ENCODE measurements at places on chromosomes 11 and 22. TPM values are rescaled to one million over a fixed set of nuclear protein-coding genes. Genes with fewer than 3 reads are reported as not detected.
A peak's percentile ranks its signal among the peaks of the same experiment; 100 is the strongest.

GRCh38 chr11:83033972-83034672, 37.6 kb downstream of the RAB30 start:
- DNase-seq = peak; percentile 49

- no peak for DNase-seq
Measured at GRCh38 chr11:3006505-3007260, 14.6 kb upstream of the NAP1L4 start.

DNA sequence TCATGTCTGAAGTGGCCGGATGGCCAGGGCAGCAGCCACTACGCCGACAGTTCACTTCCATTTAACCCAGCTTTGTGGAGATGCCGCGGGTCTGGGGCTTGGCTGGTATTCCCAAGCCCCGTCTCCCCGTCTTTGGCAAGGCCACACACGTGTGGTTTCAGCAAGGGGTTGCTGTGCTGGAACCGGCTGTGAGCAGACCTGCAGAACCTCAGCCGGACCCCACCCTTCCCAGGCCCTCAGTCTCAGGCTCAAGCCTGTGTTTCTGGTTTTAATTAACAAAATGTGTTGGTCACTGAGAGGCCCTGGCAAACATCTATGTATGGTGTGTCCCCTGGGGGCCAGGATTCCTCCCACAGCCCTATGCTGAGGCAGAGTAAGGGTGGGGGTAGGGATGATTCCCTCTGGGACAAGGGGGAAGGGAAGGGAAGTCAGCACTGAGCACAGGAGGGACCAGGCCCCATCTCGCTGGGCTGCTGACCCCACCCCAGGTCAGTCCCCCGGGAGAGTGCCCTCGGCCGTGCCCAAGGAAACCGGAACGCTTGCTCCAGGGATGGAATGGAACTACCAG, 9.3 kb downstream of the OSBPL5 start:
- DNase-seq = no peak

GRCh38 chr22:27086080-27087044, 429.0 kb downstream of the MIAT start:
- DNase-seq = no peak

The C2CD2L gene
- 9.3 TPM for polyA plus RNA-seq

GRCh38 chr11:115561116-115561515, 56.9 kb upstream of the CADM1 start:
- DNase-seq = no peak

- DNase-seq = peak; percentile 69
Measured at GRCh38 chr11:23233075-23233474, 372.8 kb upstream of the CCDC179 start.

The ZNF280B gene
- polyA plus RNA-seq = 3.8 TPM

The CASP5 gene
- 0.44 TPM for polyA plus RNA-seq

DNA sequence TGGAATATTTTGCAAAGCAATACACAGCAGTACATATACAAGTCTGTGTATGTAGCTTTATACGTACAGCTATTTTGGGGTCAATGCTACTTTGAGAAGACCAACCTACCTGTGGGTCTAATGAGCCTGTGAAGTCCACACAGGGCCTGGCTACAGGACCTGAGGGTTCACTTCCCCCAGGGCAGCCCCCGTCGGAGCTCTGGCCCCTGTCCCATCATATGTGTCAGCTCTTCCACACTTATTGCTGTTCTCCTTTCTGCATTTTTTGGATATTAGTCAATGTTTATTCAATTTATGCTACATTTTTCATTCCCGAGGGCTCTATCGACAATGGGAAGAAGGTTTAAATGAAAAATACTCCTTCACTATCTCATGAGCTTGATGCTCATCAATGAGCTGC, 1473.6 kb downstream of the BRD1 start:
- DNase-seq = no peak

GRCh38 chr22:50490531-50491308, 4.1 kb downstream of the MIOX start:
- no peak for DNase-seq

DNA sequence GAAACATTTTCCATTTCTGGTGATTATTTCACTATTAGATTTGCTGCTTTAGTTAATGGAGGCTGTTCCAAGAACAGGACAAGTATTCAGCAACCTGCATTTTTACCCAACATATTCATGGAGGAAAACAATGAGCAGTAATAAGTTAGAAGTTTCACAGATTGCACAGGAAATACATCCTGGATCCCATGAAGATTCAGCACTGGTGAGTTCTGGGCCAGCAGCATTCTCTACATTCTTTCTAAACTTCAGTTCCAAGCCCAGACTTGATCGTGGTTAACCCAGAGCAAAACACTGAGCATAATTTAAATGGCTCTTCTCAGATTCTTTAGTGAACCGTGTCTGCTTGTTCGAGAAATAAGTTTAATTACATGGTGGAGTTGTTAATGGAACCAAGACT, 3.8 kb downstream of the FJX1 start:
- DNase-seq = no peak

The RAB3IL1 gene
- 20.2 TPM for polyA plus RNA-seq

DNA sequence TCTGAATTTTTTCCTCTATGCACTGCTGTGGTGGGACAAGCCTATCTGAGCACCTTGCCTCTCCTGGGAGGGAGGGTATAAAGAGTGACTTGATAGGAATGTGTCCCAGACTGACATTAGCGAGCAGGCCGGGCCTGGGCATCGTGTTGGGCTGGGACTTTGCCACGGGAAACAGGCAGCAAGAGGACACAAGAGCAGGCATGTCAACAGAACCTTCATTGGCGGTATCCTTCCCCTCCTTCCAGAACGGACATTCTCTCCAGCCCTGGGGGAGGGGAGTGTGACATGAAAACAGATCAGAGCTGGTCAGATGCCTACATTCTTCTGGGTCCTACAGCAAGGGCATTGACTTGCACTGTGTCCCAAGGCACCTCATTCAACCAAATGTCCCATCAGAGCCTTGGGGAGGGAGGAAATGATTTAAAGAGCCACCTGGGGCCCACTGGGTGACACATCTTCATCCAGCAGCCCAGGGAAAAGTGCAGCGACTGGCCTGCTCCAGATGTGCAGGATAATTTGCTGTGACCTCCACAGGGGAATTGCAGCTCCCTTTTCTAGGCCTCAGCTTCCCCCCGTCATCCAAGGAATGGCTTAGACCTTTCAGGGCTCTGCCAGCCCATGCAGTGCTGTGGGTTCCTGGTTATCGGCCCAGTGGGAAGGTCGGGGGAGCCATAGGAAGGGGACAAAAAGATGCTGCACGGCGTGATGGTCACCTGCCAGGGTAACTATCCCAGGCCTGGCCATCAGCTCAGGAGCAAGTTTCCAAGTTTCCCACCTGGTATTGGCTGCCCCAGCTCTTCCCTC, 21.8 kb upstream of the UVRAG start:
- no peak for DNase-seq

DNA sequence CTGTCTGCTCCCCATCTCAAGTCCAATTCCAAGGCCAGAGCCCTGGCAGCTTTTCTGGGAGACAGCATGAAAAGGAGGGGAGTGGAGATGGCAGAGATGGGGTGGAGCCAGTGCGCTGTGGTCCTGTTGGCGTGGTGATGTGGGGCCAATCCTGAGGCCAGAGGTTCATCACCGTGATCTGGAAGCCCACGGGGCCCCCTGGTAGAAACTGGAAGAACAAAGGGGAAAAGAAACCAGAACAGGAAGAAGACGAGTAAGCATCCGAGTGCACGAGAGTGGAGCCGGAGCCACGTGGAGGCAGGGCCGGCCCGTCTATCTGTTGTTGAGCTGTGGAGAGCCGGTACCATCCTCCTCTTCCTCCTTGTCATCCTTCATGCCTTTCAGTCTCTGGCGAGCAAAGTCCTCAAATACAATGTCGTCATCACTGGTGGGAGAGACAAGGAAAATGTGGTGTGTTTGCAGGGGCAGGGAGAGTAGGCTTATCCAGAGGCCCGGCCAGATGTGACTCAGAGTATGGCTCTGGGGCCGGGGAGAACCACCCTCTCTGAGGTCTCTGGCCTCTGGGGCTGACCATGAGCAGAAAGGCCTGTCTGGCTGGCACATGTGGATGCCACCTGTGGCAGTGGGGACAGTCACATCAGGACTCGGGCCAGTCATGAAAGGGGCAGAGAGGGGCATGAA, 25.4 kb downstream of the TPBGL start:
- no peak for DNase-seq

GRCh38 chr11:34344768-34345539, 12.9 kb downstream of the ABTB2 start:
- DNase-seq = no peak

GRCh38 chr11:69385144-69385820, 91.3 kb downstream of the MYEOV start:
- no peak for DNase-seq

GRCh38 chr11:76176463-76176862, 29.8 kb downstream of the WNT11 start:
- no peak for DNase-seq

GRCh38 chr11:65315204-65315865, 669 bp downstream of the CDC42EP2 start:
- peak; percentile 88 for DNase-seq

GRCh38 chr22:35231585-35232084, 25.7 kb upstream of the HMGXB4 start:
- peak; percentile 23 for DNase-seq

GRCh38 chr22:39475337-39475736, 18.5 kb downstream of the MGAT3 start:
- no peak for DNase-seq

The TMPRSS5 gene
- polyA plus RNA-seq = 0.99 TPM

The KRTAP5-7 gene
- polyA plus RNA-seq = 0.13 TPM

- DNase-seq = no peak
Measured at GRCh38 chr22:26554956-26555355, 35.0 kb downstream of the TPST2 start.

DNA sequence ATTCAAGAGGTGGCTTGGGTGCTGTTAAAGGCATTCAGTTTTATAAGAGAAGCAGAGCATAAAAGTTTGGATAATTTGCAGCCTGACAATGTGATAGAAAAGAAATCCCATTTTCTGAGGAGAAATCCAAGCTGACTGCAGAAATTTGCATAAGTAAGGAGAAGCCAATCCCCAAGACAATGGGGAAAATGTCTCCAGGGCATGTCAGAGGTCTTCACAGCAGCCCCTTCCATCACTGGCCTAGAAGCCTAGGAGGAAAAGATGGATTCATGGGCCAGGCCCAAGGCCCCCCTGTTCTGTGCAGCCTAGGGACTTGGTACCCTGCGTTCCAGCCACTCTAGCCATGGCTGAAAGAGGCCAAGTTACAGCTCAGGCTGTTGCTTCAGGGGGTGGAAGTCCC, 207.3 kb downstream of the METTL15 start:
- no peak for DNase-seq

The RFPL1 gene
- polyA plus RNA-seq = not detected

The SLC22A8 gene
- not detected for polyA plus RNA-seq

- DNase-seq = no peak
Measured at GRCh38 chr11:78808923-78809322, 234.3 kb upstream of the NARS2 start.

The CCDC73 gene
- 0.16 TPM for polyA plus RNA-seq

The KRTAP5-10 gene
- polyA plus RNA-seq = 0.21 TPM

DNA sequence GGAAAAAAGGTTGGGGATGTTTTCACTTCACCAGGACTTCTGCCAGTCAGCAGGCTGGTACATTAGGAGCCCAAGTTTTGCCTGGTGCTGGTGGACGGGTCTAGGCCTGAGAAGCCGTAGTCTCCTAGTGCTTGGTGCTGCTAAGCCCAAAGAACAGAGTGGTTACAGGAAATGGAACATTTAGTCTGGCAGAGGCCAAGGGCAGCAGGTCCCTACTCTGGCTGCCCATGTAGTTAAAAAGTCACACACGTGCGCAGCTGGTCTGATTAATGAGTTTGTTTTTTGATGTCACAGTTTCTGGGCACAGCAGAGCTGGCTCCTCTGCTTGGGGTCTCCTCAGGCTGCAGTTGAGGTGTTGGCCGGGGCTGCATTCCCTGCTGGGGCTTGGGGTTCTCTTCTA, 20.6 kb downstream of the BCR start:
- DNase-seq = no peak

GRCh38 chr11:117201658-117202305, 2.6 kb downstream of the TAGLN start:
- DNase-seq = no peak

The JAM3 gene
- 74.2 TPM for polyA plus RNA-seq

GRCh38 chr11:64577202-64577601, 13.8 kb upstream of the SLC22A12 start:
- DNase-seq = no peak

DNA sequence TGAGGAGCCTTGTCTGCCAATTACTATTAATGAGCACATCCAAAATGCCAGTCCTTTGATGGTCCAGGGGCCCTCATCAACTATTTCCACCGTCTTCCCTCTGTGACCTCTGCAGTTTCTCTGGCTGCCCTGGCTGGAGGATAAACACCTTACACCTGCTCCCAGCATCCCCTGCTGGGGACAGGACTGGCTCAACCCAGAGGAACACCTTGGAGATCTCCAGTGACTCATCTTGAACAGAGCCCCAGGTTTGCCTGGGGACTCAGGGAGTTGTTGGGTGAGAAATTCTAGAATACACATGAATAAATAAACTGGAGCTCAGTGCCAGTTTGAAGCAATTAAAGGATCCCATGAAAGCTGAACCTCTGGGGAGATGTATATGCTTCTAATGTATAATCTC, 24.0 kb upstream of the ELF5 start:
- no peak for DNase-seq

The TSGA10IP gene
- polyA plus RNA-seq = 0.62 TPM

DNA sequence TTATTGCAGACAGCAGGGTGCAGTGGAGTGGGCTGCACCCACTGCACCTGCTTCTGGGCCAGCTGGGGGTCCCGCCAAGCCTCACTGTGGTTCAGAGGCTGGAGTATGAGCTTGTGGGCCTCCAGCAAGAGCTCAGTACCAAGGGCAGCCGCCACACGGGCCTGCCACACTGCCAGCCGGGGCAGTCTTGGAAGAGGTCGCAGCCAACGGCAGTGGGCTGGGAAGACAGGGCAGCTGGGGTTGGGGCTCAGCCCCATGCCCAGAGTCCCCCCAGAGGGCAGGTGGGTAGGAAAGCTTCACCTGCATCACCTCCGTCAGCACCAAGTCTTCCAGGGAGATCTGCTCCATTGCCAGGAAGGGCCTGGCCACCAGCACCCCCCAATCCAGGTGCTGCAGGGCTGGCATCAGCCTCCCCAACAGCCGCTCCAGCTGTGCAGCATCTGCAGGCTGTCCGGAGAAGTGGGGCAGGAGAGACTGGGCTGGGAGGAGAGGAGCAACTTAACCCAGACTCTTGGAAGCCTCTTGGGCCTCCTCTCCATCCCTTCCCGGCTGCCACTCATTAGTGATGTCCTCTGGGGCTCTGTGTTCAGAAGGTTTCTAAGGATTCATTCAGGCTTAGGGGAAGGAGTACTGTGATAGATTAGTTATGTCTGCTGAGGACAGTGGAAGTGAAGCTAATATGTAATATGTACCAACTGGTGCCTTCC, 1.1 kb upstream of the GSTT4 start:
- DNase-seq = no peak

GRCh38 chr11:118917481-118918127, 8.1 kb downstream of the BCL9L start:
- no peak for DNase-seq
